GM12864 (cell line): ENCODE measurements at places on chromosomes 2 and 18.

DNA sequence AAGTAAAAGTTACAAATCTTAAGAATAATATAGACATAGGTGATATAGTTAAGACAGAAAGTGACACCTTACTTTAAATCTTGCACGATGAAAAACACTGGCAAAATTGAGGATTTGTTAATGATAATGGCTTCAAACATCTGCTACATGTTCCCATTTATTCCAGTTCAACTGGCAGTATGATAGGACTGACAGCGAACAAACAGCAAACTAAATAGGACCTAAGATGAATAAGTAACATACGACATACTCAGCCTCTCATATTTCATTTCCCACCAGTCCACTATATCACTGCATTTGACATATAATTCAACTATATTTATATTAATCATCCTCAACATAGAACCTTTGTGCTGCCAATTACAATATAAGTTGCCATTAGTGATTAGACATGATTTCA lies 36.3 kb downstream of the ACVR1C start:
- no peak for DNase-seq

DNA sequence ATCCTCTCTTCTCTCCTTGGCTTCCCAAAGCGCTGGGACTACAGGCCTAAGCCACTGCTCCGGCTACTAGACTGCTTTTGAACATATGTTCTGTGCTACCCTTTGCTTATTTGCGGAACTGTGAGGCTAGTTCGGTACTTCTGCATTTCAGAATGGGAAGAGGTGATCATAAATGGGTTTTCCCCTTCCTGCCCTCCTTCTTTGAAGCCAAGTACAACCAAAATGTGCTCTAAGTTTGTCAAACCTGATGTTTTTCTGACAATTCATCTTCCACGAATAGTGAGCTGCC lies 1.7 kb upstream of the ESCO1 start:
- no peak for DNase-seq

DNA sequence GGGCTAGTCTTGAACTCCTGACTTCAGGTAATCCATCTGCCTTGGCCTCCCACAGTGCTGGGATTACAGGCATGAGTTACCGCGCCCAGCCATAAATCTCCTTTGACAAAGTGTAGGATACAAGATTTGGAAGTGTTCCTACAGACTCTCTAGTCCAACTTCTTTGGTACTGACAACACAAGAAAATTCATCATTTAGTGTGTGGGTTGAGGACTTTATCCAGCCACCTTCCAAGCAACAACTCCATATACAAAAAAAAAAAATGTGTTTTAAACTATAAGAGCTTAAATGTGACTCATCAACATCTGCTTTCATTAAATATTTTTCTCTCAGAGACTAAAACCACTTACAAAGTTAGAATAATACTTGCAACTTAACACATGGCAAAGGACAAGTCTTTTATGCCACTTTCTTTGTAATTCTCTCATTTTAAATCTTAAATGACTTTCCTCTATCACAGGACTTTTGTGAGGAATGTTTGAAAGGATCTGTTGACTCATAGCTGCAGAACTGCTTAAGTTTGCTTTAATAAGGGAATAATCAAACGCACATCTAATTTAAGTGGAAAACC lies 46.2 kb upstream of the ITGAV start:
- DNase-seq: no peak

DNA sequence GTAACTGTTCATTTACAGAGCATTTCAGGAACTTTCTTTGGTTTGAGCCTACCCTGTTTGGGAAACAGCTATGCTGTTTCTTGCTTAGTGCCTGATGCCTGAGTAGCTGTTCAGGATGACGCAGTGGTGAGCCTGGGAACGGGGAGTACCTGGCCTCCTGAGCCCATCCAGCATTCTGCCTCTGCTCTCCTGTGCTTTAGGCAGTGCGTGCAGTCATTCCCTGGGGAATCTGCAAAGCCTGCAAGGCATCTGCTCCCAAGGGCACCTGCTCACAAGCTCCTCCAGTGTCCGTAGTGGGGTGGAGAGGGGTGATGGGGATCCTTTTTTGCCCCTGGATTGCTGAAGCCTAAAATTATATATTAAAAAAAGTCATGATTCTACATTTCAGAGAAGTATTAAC lies 68.8 kb downstream of the RAPGEF4 start:
- DNase-seq: no peak

- DNase-seq: no peak
Measured at GRCh38 chr18:41162191-41162590, 792.8 kb upstream of the PIK3C3 start.

DNA sequence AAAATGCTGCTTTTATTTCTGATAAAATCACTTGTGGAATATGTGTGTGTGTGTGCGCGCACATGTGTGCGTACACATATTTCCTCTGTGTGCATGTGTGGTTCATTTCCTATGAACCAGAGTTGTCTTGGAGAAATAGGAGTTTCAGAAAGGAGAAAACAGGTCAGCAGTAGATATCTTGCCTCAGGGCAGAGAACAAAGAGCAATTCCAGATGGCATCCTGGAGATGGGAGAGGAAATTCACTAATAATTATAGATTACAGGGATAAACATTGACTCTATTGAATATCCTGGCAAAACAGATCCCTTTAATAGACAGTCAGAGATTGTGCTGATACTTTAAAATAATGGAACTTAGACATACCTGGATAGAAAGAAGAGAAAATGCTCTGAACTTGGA lies 298.0 kb downstream of the TRIB2 start:
- DNase-seq: no peak

DNA sequence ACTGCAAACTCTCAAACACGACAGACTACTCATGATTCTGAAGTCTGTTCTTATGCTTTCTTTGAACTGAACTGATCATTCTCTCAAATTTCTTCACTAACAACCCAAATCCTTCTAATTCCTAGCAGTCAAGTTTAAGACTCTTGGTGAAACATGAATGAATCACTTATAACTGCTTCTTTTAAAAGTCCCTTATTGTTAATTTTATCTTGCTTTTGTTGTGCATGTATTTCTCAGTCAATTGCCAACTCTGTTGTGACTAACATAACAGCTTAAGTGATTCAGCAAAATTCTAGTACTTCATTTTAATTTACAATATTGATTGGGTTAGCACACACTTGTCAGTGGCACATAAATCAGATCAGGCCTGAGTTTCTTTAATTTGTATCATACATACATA lies 357.0 kb upstream of the FSIP2 start:
- DNase-seq: no peak

GRCh38 chr18:41576643-41577042 lies 378.4 kb upstream of the PIK3C3 start:
- DNase-seq: no peak

- no peak for DNase-seq
Measured at GRCh38 chr2:46174345-46175170, 122.6 kb upstream of the EPAS1 start.

GRCh38 chr2:168944065-168944464 lies 43.0 kb downstream of the G6PC2 start:
- no peak for DNase-seq

- no peak for DNase-seq
Measured at GRCh38 chr2:173434762-173435569, 80.3 kb downstream of the CDCA7 start.

DNA sequence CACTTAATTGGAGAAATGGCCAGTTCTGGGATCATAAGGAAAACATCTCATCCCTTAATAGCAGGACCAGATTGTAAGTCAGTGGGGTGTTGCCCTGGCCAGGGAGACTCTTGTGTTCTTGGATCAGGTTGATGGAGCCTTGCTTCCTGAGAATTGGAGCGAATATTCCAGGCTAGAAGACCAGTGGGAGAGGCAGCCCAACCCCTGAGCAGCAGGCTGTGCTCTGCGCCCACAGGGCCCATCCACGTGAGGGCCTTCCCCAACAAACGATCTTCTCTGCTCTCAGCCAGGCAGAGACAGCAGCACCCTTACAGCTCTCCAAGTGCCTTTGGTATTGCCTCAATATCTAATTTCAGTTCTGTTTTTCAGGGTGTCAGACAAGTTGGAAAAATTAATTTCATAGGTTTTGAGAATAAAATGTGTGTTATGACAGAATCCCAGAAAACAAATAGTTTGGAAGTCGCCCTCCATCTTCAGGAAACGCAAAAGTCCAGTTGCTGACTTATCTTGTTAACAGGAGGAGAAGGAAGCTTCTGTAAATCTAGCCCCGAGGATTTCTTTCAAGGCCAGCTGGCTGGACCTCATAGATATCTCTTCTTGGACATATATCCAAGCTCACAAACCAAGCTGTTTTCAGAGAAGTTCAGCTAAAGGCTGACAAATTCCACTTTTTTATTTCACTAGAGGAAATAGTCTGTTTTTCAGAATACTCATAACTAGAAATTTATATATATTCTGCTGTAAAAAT lies 105.5 kb downstream of the COPS8 start:
- DNase-seq: no peak

DNA sequence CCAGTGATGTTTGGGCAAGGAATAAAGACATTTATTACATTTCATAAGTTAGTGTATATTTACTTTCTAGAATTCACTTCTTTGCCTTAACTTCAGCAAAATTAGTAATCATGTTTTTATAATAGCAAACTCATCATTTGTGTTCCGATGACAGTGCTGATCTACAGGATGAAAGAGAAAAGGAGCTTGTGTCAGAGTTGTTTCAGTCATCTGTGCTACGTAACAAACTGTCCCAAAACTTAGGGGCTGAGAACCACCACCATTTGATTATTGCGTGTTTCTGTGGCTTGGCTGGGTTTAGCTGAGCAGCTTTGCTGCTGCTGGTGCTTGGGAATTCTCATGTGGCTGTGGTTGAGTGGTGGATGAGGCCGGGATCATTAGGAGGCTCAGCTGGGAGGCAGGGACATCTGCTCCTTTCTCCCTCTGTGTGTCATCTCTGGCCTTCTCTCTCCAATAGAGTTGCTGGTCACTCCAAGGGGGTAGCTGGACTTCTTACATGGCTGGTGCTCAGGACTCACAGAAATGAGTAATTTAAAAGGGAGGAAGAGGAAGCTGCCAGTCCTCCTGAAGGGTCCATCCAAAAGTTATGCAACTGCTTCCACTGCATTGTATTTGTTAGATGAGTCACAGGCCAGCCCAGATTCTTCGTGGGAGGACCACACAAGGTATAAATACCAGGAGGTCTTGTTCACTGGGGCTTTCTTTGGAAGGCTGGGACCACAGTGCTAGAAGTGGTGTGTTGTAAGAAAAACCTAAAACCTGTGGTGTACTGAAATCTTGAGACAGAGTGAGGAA lies 43.4 kb upstream of the HAAO start:
- no peak for DNase-seq

DNA sequence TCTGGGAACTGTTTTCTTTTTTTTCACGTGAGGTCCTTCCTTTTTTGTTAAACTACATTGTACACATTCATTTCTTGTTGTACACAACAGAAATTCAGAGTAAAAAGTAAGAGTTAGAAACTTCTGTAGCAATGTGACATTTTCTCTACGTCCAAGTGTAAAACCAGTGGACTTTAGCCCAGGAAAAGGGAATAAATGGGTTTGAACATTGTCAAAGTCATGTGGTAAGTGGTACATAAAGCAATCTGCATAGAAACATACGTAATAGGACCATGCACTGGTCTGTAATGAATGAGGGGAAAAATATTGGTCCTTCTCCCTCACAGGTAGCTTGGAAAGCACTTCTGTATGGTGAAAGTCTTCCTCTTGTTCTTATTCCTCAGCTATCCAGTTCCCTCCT lies 421.4 kb downstream of the SETBP1 start:
- no peak for DNase-seq

- no peak for DNase-seq
Measured at GRCh38 chr2:207792244-207792785, 22.6 kb upstream of the FZD5 start.

- no peak for DNase-seq
Measured at GRCh38 chr18:7754258-7754657, 187.1 kb downstream of the PTPRM start.

DNA sequence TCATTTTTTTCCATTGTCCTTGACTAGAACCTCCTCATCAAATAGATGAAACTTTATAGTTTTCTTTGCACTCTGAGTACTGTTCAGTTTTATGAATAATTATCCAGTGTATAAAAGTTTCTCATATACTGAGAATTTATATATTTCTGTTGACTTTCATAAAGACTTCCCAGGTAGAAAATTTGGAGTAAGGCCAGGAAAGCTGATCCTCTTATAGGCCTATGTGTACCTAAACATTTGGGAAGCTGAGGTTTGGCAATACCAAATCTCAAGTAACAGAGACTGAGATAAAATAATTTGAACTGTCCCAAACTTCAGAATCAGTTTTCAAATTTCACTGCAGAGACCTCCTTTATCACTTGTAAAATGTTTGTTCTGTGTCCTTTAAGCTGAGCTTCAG lies 43.4 kb downstream of the CCDC102B start:
- no peak for DNase-seq

- no peak for DNase-seq
Measured at GRCh38 chr2:75491129-75491753, 69.5 kb downstream of the EVA1A start.

DNA sequence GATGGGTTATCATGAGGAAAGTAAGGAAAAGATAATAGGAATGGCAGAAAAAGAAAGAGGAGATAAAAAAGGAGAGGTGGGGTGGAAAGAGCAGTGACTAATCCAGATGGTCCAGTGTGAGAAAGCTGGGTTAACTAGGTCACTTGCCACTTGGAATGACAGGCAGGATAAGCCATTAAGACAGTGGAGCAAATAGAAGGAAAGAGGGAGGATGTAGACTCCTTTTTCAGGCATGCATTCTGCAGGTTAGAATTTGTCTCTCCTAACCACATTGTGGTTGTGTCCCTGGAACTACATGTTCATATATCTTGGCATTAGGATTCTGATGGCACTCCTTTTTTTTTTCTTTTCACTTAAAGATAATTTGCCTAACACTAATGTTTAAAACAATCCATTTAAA lies 13.4 kb upstream of the NEMP2 start:
- no peak for DNase-seq

- DNase-seq: no peak
Measured at GRCh38 chr18:7535436-7536205, 31.5 kb upstream of the PTPRM start.

GRCh38 chr2:71545572-71546274 lies 92.4 kb downstream of the DYSF start:
- no peak for DNase-seq

DNA sequence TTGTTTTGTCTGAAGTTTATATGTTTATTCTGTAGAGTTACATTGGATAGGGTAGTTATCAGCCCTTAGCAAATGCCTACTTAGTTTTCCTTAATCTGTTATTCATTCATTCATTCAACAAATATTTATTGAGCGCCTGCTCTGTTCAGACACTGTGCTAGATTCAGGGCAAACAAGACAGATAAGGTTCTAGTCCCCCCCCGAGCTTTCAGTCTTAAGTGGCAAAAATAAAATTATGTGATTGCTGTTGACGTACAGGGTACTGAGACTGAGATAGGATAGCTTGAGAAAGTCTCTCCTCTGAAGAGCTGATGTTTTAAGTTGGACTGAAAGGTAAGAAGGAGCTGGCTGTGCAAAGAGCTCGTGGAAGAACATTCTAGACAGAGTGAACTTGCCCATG lies 58.7 kb downstream of the CRIM1 start:
- DNase-seq: no peak

- DNase-seq: no peak
Measured at GRCh38 chr18:46462523-46462922, 194.5 kb downstream of the LOXHD1 start.

- no peak for DNase-seq
Measured at GRCh38 chr2:187573722-187574121, 19.5 kb upstream of the TFPI start.
